Muscle of back (tissue), 13 donors: ENCODE measurements at places on chromosomes 12 and 14. TPM values are rescaled to one million over a fixed set of nuclear protein-coding genes. Genes with fewer than 3 reads are reported as not detected.

GRCh38 chr14:74261288-74261687, 22.0 kb downstream of the VSX2 start:
- DNase-seq = no peak

GRCh38 chr14:83289896-83290295, 1756.2 kb upstream of the SEL1L start:
- no peak for DNase-seq

DNA sequence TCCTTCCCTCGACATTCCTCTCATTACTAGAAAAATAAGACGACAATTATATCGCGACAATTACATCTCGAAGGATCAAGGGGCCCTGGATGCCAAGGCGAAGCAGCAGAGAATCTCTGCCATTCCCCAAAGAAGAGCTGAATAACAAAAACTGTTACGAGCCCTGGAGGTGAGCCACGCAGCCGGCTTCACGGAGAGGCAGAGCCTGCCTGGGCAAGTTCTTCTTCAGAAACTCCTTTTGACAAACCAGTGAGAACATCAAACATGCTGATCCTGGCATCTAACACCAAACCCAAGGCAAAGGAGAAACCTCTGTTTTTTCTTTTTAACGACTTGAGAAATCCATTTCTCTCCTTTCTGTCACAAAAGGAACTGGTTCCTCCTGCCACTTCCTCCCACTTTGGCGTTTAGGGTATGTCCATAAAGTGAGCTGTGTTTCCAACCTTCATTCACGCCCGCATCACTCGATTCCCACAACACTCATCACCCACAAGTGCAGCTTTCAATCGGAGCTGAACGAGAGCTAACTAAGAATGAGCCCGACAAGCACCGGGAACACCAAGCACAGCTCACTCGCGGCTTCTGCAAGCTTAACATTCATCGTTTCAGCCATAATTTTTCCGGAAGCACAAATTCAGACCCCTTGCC, 21.5 kb downstream of the CCDC88C start:
- DNase-seq = no peak

- DNase-seq = no peak
Measured at GRCh38 chr14:66610154-66610563, 102.2 kb downstream of the GPHN start.

DNA sequence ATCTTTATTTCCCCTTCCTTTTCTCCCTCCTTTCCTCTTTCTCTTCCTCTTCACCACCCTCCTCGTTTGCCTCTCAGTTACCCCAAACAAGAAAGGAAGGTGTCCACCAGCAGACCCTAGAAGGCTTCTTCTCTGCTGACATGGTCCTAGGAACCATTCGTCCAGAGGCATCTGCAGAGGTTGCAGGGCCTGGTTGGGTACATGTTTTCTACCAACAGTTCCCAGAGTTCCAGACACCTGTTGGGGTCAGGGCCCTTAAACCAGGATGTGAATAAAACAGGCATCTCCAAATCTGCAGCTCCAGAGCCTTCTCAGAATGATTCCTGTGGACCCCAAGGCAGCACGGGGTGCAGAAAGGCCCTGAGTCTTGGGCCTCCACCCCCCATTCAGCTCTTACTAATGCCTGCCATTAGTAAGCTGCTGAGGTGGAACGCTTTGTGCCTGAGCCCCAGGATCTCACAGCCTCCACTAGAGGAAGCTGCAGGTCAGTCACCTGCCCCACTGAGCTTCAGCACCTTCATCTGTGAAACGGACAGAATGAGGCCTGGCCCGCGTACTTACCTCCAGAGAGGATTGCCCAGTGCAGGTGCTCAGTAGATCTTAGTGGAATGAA, 130.4 kb downstream of the DICER1 start:
- DNase-seq = no peak

GRCh38 chr14:102774391-102775153, 2.7 kb upstream of the TRAF3 start:
- peak; percentile 80 for DNase-seq

DNA sequence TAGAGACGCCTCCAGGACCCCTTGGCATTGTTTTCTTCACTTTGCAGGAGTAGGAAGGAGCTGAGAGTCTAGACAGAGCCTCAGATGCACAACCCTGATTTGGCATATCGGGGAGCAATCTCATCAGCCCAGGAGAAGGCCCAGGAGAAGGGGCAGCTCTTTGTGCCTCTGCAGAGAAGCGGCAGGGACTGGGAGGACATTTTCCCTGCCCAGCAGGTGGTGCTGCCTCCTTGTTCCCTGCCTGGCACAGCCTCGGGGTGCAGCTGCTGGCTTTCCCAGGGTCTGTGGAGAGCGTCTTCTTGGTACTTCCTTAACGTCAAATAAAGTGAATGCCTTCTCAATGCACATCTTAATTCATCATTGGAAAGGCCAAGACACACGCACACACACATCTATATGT, 419.5 kb downstream of the TMEM121 start:
- no peak for DNase-seq

DNA sequence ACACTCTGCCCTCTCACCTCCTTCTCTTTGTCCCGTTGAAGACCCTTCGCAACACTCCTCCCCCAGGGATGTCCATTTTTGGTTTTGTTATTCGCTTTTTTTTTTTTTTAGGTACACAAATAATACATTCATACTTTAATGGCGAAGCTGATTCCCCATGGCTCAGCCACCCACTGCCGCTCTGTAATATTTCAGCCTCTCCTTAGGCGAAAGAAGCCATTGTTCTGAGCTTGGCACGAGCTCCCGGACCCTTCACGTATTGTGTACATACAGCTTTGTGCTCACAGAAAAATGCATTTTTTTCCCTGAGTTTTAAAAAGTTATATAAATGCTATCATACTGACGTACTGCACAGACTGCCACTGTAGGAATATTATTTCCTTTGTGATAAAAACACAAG, 115.0 kb downstream of the TMEM132C start:
- DNase-seq = no peak

The PIWIL1 gene
- 0.25 TPM for polyA plus RNA-seq

The VWF gene
- 65.4 TPM for polyA plus RNA-seq

The COCH gene
- polyA plus RNA-seq = 8.3 TPM

The JPH4 gene
- 1.2 TPM for polyA plus RNA-seq
